ENCODE measurements at places on chromosomes 2 and 18.

DNA sequence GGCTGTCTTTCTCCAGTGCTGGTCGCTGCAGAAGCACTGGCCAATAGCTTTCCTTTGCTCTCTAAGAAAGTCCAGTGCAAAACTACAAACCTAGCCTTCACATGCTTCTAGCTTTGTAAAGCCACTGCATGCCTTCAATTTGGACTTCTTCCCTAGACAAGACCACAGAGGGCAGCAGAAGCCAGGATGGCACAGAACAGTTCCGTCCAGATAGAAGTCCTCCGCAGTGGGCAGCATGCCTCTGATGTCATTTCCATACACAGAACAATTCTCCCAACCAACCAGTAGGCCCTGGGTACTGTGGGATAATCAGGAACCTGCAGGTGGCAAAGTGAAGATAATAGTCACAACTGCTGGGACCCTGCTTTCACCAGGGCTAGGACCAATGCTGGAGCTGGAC lies 3.3 kb downstream of the ST6GAL2 start:
- DNase-seq: no peak

DNA sequence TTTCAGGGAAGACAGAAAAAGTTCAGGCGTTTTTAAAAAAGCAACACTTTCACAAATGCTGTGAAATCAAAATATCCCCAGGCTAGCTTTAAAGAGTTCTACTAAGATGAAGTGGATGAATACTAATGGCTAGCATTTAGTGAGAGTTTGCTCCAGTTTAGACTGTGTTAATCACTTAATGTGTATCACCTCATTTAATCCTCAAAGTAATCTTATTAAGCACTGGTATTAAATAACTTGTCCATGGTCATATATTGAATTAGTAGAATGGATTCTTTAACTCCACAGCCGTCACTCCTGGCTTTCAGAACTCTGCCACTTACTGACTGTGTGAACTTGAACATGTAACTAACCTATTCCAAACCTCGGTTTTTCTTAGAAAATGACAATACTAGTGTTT lies 66.0 kb downstream of the CABYR start:
- no peak for DNase-seq

DNA sequence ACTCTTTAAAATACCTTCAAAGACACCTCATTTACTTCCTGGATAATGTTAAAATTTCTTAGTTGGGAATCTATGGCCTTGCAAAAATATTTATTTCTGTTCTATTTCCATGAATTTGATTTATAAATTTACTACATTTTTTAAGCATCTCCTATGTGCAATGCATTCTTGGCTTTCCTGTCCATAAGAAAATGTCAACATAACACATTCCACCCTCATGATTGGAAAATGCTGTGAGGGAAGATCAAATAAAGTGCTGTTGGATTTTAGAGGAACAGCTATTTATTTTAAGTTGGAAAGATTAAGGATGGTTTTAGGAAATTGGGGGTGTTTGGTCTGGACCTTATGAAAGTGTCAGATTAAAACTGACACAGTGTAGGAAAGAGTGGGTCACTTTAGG lies 45.4 kb upstream of the MC4R start:
- DNase-seq: no peak

DNA sequence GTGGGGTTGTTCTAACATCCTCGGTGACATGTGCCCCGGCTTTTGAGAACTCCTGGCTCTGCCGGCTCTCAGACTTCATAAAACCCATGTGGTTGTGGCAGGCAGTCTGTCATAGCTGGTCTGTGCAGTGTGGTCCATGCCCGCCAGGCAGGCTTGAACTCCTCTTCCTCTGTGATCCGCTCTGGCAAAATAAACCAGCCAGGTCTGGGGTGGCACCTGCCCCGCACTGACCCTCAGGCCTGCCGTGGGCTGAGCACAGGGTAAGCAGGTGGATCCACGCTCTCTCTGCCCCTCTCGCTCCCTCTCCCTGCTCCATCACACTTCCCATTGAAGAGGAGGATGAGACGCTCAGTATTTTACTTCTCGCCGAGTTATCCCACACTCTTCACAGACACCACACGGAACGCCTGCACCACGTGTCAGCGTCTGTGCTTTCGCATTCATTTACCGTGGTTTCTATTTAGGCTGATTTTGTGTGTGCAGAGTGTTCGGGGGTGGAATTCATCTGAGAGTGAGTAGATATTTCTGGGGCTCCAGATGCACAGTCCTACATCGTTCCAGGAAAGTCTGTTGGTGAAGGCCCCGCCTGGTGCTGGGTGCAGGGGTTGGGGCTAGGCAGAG lies 56.4 kb downstream of the RTP5 start:
- no peak for DNase-seq

DNA sequence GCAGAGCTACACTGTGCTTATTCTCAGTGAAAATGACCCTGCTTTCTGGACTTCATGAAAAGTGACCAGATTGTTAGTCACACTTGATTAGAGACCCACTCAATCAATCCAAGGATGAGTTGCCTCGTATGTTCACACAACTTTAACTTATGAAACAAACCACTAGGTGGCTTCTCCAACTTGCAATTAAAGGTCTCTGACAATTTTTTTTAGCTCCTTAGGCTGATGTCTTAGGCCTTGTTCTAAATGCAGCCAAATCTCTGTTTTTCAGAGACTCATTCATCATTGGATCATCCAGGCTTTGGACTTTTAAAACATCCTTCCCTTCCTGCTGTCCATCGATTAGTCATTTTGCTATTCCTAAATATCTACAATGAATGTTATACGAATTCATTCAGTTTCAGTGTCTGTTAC lies 63.4 kb downstream of the MREG start:
- DNase-seq: peak; percentile 16

GRCh38 chr2:139000131-139000785 lies 220.1 kb upstream of the NXPH2 start:
- no peak for DNase-seq

DNA sequence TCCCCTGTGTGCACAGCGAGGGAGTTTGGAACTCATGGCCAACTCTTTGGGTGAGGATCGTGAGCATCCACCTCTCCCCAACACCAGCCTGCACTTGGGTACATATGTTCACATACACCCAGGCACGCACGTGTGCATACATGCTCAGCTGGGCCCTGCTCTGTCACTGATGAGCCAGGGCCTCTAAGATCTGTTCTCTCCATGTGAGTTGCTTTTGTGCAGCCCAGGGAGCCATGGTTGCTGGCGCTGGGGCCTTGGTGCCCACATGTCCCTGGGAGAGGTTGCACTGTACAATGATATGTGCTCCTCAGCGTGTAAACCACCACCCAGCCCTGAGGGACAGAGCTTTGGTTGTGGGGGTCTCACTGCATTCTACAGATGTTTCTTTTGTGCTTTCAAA lies 44.1 kb downstream of the KLHL29 start:
- DNase-seq: no peak

DNA sequence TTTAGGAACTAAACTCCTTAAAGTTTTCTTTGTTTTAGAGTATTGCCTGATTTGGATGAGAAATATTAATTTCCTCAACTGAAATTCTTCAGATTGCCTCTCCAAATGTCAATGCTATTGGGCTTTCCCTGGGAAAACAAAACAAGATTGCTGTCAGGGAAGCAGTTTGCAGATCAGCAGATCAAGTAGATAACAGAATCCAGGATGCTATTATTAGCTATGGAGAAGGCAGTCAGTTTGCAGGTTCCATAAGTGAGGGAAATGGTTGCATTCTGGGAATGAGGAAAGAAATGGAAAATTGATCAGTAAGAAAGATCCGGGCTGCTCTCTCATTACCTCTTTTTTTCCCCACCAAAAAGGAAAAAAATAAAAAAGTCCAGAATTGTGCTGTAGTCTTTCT lies 11.0 kb downstream of the LINC00305 start:
- DNase-seq: no peak

DNA sequence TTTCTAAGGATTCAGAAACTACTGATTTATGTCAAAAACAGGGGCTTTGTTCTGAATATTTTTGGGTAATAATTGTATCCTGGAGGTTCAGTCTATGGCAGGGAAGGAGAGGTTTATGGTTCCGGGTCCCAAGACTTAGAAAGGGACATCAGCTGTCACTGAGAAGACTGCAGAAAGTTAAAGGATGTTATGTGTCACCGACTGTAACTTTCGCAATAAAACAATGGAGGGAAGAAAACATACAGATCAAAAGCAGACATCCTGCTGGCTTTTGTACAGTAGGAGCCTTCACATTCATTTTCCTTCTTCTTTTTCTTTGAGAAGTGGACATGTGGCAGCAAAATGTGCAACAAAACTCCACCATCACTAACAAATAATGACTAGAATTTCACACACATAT lies 900.7 kb upstream of the SOX11 start:
- no peak for DNase-seq

- DNase-seq: no peak
Measured at GRCh38 chr2:119751706-119752105, 8.0 kb upstream of the PTPN4 start.

DNA sequence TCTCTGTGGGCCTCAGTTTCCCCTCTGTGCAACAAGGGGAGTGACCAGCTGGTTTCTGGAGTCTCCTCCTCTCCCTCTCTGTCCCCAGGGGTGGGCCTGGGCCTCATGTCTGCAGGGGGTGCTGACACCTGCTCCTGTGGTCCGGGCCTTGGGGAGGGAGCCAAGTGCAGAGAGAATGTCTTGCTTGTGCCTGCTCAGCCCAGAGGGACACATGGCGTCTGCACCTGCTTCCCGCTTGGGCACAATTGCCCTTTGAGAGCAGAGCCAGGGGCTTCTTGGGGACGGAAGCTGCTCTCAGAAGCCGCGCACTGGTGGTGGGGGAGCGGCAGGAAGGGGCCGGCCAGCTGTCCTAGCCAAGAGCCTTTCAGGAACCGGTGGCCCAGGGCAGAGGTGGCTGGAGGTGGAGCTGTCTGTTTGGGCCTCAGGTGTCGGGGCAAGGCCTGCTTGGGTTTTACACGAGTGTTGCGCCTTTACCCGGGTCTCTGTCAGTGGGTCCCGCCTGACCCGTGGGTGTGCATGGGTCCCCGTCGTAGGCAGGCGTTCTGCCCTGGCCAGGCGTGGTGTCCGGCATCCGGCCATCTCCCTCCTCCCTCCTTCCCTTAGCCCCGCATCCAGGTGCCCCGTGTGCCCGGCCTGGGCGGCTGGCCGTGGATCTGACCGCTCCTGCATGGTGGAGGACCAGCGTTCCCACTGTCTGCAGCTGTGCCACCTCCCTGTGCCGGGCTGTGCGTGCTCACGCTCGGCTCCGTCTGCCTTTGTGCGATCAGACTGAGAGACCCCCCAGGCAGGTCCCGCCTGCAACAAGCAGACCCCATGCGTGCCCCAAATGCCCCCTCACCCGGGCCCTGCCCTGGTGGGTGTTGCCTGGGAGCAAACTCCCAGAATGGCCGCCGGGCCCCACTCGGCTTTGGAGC lies 4.0 kb downstream of the NEU4 start:
- DNase-seq: no peak

DNA sequence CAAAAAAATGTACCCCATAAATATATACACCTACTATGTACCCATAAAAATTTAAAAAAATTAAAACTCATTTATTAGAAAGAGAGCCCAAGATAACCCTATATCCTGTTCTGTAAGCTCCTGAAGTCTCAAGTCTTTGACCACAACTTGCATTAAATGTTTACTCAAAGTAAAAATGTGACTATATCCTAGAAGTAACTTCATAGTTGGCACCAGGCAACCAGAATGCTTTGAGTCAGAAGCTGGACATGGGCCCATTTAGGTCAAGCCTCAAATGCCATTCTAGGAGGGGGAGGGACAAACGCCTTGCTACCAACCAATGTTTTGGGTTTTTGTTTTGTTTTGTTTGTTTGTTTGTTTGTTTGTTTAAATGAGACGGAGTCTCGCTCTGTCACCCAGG lies 9.3 kb upstream of the TBC1D8 start:
- DNase-seq: no peak

DNA sequence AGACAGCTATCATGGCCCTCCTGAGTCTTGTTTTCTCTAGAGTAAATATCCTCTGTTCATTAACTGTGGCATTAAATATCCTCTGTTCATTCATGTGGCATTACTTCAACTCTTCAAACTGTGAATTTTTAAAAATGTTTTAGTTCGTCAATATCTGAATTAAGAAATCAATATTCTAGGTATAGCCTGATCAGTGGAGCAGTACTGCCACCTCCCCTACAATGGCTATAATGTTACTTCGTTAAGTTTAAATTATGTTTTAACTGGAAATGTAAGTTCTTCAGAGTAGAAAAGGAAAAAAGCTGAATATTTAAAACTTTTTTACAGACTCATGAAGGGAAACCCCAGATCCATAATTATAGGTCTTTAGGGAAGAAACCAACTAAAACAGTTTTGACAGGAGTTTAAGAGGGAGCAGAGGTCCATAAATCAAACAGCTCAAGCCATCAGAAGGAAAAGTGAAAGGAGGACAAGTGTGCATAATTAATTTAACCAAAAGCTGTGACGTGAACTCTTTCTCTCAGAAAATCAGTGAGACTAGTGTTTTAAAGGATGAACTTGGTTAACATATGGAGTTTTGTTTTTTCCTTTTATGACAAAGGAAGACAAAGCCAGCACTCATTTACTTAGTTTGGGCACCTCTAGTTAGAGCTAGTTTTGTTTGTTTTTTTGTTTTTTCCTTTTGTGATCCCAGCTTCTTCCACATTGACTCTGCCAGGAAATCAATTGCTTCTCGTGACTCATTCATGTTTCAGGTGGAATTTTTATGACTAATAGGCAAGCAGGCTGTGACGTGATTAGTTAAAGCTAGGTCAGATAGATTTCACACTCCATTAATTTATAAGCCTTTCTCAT lies 44.9 kb downstream of the RBBP8 start:
- DNase-seq: no peak

DNA sequence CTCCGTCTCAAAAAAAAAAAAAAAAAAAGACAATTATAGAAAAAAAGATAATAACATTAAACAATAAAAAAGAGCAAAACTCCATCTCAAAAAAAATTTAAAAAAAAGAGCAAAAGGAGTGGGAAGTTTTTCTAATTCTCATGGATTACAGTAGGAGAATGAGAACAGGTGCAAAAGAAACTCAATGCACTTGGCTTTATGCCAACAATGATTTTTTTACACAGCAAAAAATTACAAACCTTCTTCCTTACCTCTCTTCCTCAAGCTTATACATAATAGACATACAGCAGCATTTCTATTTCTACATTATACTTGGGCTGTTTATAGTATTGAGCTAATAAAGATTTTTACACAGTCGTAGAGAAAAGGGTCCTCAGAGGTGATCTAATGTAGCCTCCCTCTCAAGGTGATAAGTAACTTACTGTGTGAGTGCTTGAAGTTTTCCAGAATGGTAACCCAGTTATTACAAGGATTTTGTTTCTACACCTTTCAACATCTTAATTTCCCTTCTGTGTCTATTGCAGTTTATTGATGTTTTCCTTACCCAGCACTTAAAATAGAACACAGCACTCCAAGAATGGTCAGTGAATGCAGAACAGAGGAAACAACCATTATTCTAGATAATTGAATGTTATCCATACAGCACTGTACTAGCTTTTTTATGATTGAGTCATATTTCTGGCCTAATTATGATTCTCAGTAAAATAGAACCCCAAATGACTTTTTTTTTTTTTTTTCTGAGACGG lies 34.9 kb upstream of the RNF138 start:
- no peak for DNase-seq

DNA sequence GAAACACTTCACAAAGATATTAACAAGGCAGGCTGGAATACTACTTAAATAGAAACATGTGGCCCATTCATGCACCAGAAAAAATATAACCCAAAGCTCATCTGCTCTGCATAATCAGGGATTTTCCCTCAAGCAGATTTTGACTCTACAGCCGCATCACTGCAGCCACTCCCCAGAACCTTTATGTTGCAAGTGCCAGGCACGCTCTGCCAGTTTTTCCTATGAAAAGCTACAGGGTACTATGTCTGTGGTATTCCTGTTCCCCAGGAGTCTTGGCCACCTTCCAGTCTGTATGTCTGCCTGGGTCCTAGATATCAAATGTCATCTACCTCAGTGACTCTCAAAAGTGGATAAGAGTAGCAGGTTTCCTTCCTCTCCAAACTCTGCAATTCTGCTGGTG lies 3.8 kb downstream of the COA5 start:
- DNase-seq: no peak

- DNase-seq: no peak
Measured at GRCh38 chr2:8573942-8574195, 108.0 kb upstream of the ID2 start.
